ENCODE measurements at places on chromosomes 2 and 18.

DNA sequence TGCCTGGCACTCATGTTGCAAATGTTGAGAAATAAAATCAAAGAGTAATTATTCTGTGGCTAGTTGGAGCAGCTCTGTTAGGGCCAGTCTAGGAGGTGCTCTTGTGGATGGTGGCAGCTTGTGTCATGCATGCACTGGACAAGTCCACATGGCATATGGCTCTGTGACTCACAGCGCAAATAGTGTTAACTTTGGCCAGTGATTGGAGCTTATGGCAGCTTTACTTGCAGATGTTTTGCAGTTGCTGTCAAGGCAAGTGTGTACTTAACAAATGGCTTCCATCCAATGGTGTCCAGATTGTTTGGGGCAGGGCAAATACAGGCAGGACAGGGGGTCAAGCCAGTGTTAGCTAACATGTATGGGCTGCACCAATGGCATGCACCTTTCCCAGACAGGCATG is 26.1 kb upstream of the TMX3 start:
- no peak for DNase-seq

DNA sequence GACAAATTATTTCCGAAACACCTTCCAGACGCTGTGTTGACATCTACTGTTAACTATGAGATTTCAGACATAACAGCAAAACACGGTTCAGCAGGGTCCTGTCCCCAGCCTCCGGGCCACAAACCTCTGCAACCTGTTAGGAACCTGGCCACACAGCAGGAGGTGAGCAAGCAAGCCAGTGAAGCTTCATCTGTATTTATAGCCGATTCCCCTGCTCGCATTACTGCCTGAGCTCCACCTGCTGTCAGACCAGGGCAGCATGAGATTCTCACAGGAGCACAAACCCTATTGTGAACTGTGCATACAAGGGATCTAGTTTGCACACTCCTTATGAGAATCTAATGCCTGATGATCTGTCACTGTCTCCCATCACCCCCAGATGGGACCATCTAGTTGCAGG is 31.1 kb downstream of the NDUFA10 start:
- DNase-seq: no peak

DNA sequence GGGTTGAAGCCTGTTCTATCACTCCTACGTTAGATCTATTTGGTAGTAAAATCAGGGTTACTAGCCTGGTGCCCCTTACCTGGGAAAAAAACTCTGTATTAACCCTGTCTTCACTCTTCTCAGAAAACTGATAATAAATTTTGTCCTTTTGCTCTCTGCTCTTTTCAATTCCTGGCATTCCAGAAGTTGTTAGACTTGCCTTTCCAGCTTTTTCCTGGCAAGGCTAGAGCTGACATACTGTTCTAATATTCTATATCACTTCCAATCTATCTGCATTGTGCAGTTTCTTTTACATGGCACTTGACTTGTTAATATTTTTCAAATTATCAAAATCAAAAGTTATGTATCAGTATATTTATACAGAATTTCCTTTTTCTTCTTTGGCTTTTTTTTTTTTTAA is 162.2 kb downstream of the FIGN start:
- no peak for DNase-seq

- no peak for DNase-seq
These were observed 113.2 kb upstream of the DLX2 start for GRCh38 chr2:172215936-172216335.

GRCh38 chr2:103196802-103197201 is 435.0 kb downstream of the TMEM182 start:
- DNase-seq: no peak

DNA sequence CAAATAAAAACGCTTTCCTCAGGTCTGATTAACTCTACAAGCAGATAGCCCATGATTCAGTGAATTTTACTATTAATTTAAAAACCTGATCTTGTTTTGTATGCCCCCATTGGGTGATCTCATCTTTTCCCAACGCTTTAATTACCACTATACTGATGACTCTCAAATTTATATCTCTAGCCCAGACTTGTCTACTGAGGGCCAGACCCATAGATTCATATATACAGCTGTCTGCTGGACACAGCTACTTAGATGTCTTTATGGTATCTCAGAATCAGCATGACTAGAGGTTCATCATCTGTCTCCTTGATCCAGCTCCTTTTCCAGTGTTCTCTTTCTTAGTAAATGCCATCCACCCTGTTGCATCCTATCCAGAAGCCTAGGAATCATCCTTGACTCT is 33.8 kb downstream of the TAF1B start:
- no peak for DNase-seq

DNA sequence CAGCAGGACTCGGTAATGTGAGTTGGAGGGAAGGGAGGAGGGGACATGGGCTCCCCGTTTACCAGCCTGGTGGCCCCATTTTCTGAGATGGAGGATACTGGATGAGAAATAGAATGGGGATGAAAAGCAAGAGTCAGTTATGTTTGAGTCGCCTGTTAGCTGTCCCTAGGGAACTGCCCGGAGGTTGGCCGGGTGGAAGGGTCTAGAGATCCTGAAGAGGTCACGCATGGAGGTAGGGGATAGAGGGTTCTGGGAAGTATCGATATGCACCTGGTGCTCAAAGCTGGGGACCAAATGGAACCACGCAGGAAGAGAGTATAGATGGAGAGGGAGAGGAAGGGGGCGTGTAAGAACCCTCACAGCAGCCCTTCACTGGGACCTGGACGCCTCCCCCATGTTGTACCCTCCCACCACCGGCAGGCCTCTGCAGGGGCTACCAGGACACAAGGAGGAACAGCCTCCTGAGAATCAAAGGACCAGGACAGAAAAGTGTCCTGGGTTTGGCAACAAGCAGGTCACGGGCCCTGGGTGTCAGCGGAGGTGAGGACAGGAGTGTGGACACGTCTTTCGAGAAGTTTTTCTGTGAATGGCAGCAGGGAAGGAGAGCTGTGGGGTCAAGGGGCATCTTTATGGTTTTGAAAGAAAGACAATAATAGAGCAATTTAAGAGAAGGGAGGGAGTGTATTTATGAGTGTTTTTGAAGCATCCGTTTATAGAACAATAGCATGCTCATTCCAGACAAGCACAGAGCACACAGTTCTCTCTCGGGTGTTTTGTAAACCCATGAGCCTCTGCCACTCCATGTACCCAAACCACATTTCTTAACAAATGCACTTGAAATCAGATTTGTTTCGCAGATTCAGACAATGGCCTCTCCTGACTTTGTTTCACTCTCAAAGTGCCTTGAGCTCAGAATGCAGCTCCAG is 132.2 kb downstream of the SMAD7 start:
- DNase-seq: no peak

DNA sequence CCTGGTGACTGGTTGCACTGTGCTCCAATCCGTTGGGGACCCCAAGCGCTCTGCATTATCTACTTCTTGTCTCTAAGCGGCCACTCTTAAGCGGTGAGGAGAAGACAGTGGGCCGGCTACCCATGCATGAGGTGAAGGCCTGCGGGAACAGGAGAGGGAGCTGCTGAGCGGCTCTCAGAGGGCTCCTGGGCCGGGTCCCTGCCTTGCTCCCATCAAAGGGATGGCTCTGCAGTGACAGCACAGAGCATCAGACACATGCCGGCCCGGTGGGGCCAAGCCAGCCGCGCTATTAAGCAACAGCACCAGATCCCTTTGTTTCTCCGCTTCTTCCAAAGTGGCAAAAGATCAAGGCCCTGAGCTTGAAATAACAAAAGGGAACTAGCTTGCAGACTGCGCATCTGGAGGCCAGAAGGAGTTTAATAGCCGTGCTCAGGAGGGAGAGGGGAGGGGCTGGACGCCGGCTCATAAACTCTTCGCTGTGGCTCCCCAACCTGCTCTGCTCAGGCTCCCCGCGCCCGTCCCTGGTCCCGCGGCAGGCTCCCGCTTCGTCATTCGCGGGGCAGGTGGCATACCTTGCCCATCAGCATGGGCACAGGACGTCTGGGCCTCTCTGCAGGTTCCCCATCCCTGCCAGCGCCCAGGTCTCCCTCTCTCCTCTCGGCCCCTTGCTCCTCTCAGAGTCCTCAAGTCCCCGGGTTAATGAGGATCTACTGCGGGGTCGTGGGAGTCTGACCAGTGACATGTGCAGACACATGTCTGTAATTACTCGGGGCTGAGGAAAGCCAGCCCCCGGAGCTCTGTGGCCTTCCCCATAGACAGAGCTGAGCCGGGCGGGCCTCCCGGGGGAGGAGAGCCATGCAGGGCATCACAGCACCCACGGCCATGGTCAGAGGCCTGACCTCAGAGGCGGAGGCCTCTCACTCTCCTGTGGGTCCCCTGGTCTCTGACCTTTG is 96.7 kb downstream of the ASB1 start:
- no peak for DNase-seq

DNA sequence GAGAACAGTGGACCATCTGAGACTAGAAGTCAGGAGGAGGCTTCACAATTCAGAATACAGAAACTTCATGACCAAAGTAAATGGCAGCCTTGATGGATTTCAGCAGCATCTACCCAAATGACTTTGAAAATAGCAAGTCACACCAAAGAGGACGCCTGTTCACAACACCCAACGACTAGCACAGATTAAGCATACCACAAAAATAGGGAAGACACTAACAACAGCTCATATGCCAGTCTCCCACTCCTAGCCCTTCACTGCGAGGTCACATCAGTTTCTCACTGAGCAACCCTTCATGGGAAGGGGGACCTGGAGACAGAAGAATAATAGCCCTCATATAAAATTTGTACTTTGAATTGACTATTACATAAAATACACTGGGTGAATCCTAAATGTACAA is 228.4 kb upstream of the SLC39A10 start:
- no peak for DNase-seq

GRCh38 chr2:23351388-23352141 is 33.4 kb upstream of the KLHL29 start:
- peak; percentile 27 for DNase-seq

DNA sequence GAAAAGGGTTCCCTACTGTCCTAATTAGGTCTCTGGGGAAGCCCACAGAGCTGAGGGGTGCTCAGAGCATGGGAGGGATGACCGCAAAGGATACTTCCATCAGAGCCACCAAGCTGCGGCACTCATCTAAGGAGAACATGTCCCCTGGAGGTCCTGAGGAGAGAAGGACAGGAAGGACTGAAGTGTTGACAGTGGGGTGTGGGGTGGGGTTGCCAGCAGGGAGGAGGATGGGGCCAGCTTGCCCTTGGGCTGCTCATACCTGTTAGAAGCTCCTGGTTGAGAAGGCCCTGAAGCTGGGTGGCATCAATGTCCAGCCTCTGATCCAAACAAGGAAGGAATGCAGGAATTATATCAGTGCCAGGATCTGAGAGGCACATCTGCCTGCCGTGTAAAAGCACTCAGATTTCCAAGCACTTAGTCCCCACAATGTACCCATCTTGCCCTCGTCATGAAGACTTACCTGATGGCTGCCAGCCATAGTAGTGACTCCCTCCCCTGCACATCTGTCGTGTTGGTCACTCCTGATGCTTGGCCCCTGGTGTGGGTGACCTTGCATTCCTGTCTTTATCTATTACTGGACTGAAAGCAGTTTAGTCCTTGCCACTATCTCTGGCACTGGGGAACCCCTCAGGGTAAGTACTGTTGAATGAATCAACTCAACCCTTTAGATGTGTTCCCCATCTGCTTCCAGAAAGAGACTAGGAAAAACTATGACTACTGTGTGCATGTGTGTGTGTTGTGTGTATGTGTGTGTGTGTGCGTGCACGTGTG is 68.9 kb downstream of the CAPN13 start:
- no peak for DNase-seq

DNA sequence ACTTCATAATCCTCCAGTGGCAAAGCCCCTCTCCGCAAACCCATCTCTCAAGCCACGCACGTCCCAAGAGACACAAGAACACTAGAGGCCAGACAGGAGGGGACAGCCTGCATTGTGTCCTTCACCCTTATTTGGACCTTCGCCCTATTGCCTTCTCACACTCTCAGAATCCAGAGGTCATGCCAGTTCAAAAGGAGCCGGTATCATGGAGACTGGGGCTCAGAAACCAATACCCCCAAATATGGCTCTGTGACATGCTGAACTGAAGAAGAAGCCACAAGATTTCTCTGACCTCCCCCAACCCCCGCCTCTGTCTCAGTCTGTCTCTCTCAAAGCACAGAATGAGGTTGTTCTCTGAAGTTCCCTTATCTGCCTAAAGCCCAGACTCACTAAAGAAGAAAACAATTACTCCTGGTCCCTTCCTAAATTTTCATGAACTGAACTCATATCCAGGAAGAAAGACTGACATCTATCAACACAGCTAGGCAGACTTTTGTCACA is 19.2 kb upstream of the SPATA3 start:
- no peak for DNase-seq

DNA sequence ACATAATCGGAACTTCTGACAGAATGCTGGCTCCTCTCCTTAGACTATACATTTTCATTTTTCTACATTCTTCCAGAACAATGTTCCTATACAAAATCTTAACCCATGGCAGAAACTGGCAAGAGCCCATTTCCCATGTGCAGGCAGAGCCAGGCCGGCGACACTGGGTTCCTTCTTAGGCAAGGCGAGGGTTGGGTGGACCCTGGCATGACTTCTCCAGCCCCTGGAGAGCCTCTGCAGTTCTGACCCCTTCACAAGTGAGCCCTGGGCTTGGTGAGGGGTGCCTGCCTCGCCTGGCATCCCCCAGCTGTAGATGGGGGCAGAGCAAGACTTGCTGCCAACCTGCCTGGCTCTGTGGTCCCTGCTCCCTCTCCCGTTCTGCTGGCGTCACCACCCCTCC is 5.0 kb downstream of the GYPC start:
- DNase-seq: no peak

- DNase-seq: no peak
These were observed 127.6 kb upstream of the ITGA6 start for GRCh38 chr2:172299741-172300140.

GRCh38 chr2:113171334-113172075 is 2.3 kb upstream of the PSD4 start:
- DNase-seq: no peak

DNA sequence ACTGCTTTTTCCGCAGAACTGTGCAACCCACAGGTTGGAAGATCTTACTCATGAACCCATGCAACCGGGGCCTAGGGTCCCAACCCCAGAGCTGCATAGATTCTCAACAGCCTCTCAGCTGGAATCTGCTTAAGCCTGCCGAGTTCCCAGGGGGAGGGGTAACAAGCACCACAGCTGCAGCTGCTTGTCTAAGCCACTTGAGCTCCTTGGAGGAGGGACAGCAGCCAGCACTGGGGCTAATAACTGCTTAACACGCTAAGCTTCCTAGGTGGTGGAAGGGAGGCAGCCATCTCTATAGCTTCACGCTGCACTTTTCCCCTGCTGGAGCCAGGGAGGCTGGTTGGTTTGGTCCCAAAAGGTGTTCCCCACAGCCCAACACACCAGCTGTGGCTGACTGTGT is 311.6 kb downstream of the DSC3 start:
- DNase-seq: no peak

- no peak for DNase-seq
These were observed 230.0 kb downstream of the CLIP4 start for GRCh38 chr2:29345236-29345635.

DNA sequence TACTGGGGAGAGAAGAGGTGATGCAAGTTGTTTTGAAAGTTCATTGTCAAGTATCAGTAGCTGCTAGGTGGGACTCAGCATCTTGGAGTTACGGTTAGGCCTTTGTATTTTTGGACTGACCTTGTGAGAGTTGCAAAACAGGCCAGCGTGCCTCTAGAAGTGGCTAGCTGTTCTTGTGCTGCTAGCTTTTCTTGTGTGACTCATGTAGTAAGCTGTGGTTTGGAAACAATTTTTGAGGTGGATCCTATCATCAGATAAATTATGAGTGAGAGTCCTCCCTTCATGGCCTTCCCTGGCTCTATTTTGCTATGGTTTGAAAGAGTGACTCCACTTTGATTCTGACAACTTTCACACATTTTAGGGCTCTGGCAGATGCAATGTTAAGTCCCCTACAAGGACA is 409.2 kb upstream of the HS6ST1 start:
- DNase-seq: no peak

Measured in CD4-positive, alpha-beta T cell treated with Interleukin-12 subunit alpha and Interleukin-12 subunit beta, for 1 hour (primary cell).